ENCODE measurements at places on chromosomes 11 and 22. TPM values are rescaled to one million over a fixed set of nuclear protein-coding genes. Genes with fewer than 3 reads are reported as not detected.
A peak's percentile ranks its signal among the peaks of the same experiment; 100 is the strongest.

The ESAM gene
- 35.5 TPM for total RNA-seq

The DEPDC5 gene
- total RNA-seq: 8.7 TPM

DNA sequence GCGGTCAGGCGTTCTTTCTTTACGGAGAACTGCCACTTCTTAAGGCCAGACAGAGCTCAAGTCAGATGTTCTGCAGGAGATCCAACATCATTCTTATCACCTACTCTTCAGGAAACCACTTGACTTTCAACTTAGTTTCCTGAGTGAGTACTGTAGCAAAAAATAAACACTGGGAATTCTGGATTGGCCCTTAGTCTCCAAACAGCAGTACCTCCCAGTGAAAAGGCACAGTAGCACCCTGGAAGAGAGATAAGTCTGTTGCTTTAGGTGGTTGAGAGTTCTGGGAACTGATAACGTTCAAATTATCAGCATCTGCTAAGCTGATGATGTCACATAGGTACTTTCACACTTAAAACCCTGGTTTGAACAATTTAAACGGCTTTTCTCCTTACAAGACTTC is 971.8 kb upstream of the TENM4 start:
- no peak for DNase-seq

DNA sequence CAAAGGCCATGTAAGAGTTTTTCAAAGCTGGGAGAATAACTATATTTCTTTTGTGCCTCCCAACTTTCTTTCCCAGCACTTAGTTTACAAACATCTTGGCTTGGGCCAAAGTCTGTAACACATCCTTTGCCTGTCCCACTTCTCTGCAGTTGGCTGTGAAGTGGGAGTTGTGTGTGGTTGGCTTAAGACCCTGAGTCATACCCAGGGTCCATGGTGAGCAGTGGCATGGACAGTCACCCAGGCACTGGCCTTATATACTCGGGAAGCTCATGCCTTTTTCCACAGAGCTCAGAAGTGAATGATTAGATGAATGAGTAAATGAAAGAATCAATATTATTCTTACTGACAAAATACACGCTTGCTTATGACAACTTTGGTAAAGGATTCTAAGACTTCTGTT is 231.4 kb downstream of the BLID start:
- DNase-seq: no peak

GRCh38 chr11:120388261-120388660 is 52.0 kb downstream of the ARHGEF12 start:
- DNase-seq: no peak

DNA sequence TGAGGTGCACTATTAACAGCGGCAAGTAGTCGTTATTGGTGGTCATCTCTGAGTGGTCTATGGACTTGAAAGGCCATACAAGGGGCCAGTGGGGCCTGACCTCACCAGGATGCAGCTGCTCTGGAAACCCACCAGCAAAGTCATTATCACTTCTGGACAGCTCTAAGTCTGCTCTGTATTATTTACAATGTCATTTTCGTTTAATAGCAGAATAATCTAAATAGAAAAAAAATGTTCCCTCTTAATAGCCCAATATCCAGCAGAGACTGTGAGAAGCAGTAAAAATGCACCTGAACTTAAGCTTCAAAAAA is 85.0 kb upstream of the EED start:
- DNase-seq: no peak

GRCh38 chr11:29159552-29160465 is 857.0 kb downstream of the KCNA4 start:
- DNase-seq: no peak

DNA sequence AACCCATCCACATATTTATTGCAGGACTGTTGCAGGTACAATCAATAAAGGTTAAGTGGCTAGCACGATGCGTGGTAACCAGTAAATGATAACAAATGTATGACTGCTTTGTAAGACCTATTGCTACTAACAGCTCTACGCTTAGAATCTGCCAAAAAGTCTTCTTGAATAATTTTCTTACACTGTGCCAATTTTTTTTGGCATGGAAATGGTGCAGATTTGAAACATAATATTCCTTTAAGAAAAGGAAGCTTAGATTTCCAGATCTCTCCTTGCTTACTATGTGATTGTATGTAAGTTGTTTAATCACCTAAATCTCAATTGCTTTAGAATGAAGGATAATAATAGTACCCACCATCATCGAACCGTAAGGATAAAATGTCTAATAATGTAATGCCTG is 192.0 kb downstream of the LRRC4C start:
- no peak for DNase-seq

DNA sequence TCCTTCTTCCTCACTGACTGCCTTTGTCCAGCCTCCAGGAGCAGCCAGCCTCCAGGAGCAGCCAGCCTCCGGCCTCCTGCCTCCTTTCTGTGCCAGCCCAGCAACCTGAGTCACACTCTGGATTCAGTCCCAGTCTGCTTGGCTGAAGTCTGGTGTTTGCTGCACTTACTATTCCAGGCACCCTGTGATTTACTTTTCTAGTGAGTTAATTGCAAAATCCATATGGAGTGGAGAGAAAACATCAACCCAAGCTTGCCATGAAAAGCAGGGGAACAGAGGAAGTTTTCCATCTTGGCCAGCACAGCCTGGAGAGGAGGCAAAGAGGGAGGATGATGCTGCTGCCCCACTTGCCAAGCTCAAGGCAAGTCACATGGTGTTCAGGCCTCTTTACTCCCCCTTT is 400.5 kb downstream of the TENM4 start:
- DNase-seq: no peak

The TTC12 gene
- 7.5 TPM for total RNA-seq

DNA sequence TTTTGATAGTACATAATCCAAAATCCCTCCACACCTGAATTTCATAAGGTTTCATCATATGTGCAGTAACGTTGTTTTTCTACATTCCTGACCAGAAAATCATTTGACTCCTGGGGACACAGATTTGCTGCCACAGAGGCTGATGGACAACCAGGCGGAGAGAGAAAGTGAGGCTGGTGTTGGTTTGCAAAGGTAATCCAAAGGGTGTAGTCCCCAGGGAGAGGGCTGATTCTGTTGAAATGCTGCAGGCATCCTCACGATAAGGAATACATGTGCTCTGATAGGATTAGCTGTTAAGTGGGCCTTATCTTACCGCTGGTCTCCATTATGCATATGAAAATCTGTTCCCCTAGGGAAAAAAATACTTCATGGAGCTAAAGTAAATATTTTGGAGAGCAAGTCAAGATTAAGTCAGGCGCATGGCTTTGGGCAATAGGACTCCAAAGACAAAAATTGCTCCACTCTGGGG is 8.1 kb downstream of the APOL6 start:
- DNase-seq: no peak

- no peak for DNase-seq
Measured at GRCh38 chr11:94183886-94184264, 55.2 kb downstream of the PANX1 start.

GRCh38 chr11:124475265-124475664 is 29.8 kb upstream of the OR8B8 start:
- DNase-seq: no peak

DNA sequence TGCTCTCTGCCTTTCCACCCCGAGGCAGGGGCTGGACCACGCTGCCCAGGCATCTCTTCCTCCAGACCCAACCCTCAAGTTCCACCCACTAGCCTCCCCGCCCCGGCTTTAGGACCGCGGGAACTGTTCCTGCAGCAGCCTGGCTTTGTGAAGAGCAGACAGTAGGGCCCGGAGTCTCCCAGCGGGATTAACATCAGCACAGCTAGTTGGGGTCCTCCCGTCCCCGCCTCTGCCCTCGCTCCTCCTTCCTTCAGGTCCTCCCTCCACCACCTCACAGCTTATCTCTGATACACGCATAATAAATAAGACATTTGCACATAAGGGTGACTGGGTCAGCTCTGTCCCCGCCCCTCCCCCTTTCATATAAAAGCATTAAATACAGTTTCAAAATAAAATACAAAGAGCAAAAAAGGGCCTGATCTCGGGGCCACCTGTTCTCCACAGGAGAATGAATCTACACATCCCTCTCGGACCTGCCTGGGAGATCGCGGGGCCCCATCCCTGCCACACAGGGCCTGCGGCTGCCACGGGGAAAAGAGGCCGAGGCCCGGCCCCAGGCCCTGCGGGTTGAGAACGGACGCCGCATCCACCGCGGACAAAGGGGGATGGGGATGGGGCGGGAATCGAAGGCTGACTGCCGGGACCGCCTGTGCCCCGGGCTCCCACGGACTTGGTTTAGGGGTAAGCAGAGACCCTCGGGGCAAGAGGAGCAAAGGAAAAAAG is 6.5 kb downstream of the ZFTA start:
- DNase-seq: peak; percentile 28

DNA sequence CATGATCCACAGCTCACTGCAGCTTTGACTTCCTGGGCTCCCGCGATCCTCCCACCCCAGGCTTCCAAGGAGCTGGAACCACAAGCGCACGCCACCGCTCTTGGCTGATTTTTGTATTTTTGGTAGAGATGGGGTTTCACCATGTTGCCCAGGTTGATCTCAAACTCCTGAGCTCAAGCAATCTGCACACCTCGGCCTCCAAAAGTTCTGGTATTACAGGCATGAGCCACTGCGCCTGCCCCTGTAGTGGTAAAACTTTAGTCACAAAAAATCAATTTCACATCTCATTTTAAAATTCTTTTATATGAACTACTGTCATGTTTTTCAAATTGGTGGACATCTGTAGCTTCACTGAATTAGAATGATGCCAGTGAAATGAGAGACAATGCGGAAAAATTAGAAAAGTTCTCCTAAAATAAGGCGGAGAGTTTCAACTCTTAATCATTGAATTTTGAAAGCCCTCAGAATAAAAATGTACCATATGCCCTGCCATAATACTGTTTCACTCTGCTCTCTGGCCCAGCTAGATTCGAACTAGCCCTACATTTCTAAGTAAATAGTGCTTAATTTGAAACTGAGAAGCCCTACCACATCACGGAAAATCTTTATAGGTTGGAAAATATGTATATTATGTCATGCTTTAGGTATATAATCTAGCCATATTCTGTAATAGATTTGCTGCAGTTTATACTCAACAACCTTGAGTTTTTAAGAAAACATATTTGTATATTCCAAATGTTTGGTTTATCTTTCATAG is 78.7 kb downstream of the HORMAD2 start:
- DNase-seq: no peak

- no peak for DNase-seq
Measured at GRCh38 chr11:73671701-73672100, 25.3 kb downstream of the PLEKHB1 start.

The VWCE gene
- 1.4 TPM for total RNA-seq

Measured in psoas muscle (tissue), 8 donors.